HAP-1 (cell line): ENCODE measurements at places on chromosomes 16 and 17.
A peak's percentile ranks its signal among the peaks of the same experiment; 100 is the strongest.

DNA sequence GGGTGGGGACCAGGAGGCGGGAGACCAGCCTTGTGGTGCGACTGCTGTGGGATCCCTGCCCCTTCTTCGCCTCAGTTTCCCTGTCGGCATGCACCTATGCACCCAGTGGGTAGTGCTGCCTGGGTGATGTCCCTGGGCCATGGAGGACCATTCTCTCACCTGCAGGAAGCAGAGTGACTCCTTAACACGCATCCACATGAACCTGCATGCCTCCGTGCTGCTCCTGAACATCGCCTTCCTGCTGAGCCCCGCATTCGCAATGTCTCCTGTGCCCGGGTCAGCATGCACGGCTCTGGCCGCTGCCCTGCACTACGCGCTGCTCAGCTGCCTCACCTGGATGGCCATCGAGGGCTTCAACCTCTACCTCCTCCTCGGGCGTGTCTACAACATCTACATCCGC is 25.2 kb downstream of the ADGRG5 start:
- DNase-seq: no peak

GRCh38 chr17:9151091-9151490 is 129.8 kb downstream of the NTN1 start:
- peak; percentile 17 for DNase-seq

DNA sequence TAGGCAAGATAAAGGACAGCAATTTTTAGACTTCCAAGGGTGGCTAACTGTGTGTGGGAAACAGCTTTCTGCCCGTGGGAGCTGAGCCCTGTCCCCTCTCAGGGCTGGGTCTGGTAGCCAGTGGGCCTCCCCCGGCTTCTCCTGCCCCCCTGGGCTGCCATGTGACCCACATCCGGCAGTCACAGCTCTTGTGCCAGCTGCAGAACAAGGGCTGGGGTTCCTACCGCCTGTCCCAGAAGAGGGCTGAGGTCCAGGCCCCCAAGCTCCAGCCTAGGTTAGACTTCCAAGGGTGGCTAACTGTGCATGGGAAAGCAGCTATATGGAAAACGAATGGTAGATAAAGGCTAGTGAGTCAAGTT is 6.1 kb downstream of the GAST start:
- DNase-seq: no peak

- no peak for DNase-seq
These were observed 13.6 kb downstream of the TMEM98 start for GRCh38 chr17:32941419-32942032.

DNA sequence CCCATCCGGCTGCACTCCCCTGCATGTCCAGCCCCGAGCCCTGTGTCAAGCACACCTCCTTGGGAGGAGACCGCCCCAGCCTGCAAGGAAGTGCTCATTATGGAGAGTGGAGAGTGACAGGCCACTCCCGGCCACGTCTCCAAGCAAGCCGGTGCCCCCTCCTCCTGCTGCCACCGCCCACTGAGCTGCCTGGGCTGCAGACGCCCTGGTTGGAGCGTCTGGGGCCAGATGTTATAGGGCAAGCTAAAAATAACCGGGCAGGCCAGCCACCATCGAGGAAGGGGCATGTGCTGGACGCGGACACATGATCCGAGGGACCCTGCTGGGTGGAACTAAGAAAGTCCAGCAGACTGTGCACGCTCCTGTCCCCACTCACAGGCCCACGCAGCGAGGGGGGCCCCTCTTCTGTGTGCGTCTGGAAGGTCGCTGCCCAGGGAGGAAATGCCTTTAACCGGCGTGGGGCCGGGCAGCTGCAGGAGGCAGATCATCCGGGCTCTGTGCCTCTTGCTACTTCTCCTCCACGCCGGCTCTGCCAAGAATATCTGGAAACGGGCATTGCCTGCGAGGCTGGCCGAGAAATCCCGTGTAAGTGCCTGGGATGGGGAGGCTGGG is at the start of gene WFDC1:
Gene WFDC1 (plus strand): TSS at position 348 of the 612 bp plus-strand sequence. CDS start 94 bp downstream, at position 442.
- peak; percentile 38 for DNase-seq
